ENCODE measurements at places on chromosomes 3 and 15. TPM values are rescaled to one million over a fixed set of nuclear protein-coding genes. Genes with fewer than 3 reads are reported as not detected.

The THUMPD3 gene
- 48.3 TPM for total RNA-seq

The NUP210 gene
- total RNA-seq = 3.5 TPM

DNA sequence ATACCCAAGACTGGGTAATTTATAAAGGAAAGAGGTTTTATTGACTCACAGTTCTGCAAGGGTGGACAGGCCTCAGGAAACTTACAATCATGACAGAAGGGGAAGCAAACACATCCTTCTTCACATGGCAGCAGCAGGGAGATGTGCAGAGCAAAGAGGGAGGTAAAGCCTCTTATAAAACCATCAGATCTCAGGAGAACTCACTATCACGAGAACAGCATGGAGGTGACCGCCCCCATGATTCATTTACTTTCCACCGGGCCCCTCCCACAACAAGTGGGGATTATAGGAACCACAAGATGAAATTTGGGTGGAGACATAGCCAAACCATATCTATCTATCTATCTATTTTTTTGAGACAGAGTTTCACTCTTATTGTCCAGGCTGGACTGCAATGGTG, 5.4 kb downstream of the GDPGP1 start:
- DNase-seq = no peak

- DNase-seq = no peak
Measured at GRCh38 chr15:62549345-62549970, 384.4 kb upstream of the C2CD4B start.

- no peak for DNase-seq
Measured at GRCh38 chr15:86557018-86557550, 477.4 kb downstream of the AGBL1 start.

- no peak for DNase-seq
Measured at GRCh38 chr3:172678068-172678467, 32.8 kb downstream of the NCEH1 start.

The COL7A1 gene
- 14.9 TPM for total RNA-seq

DNA sequence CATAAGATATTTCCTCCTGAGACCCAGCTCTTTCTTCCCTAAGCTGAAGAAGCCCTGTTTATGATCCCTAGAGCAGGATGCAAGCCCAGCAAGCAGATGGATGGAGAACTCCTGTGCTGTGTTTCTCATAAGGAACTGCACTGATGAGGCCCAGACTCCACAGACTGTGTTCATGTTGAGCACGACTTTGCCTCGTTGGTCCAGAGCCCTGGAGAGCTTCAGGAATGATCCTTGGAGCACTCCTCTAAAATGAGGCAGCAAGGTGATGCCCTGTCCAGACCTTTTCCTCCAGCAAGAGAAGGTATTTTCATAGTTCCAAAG, 83.8 kb downstream of the MYLK start:
- DNase-seq = no peak

GRCh38 chr3:42192334-42193200, 73.4 kb downstream of the CCK start:
- no peak for DNase-seq

The SERPINI2 gene
- not detected for total RNA-seq

DNA sequence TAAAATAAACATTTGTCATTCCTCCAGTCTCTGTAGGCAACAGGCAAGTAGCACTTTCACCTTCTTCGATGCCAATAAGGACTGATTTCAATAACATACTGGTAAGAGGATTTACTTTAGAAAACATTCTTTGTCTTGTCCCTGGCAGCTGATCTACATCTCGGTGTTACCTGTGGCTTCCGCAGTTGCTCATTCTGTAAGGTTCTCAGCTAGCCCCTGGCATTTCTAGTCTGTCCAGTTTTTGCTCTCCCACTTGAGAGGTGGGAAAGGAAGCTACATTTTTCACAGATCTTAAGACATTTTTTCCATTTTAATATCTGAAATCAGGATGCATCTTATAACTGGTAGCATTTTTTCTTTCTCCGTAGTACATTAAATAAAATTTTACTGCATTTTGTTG, 19.7 kb upstream of the MAP6D1 start:
- no peak for DNase-seq

GRCh38 chr15:38046257-38047051, 112.0 kb downstream of the TMCO5A start:
- DNase-seq = no peak

DNA sequence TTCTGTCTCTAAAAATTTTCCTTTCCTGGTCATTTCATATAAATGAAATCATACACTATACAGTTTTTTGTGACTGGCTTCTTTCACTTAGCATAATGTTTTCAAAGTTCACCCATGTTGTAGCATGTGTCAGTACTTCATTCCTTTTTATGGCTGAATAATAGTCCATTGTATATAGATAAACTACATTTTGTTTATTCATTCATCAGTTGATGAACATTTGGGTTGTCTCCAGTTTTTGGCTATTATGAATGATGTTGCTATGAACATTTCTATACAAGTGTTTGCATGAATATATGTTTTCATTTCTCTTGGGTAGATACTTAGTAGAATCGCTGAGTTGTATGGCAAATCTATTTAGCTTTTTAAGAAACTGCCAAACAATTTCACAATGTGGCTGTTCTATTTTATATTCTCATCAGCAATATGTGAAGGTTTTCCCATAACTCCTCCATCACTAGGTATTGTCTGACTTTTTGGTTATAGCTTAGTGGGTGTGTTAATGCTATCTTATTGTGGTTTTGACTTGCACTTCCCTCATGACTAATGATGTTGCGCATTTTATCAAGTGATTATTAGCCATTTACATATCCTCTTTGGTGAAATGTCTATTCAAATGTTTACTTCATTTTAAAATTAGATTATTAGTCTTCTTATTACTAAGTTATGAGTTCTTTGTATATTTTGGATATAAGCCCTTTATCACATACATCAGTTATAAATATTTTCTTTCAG, 21.7 kb upstream of the AP4E1 start:
- no peak for DNase-seq

DNA sequence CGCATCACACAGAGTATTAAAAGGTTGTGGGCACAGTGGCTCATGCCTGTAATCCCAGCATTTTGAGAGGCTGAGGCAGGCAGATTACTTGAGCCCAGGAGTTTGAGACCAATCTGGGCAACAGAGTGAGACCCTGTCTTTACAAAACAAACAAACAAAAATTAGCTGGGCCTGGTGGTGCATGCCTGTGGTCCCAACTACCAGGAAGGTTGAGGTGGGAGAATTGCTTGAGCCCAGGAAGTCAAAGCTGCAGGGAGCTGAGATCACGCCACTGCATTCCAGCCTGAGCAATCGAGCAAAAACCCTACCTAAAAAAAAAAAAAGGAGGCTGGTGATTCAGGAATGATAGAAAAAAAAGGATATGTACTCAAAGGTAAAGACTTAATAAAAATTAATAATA, 28.2 kb upstream of the ST6GAL1 start:
- DNase-seq = no peak

- no peak for DNase-seq
Measured at GRCh38 chr15:40990080-40990479, 36.8 kb downstream of the CHAC1 start.

The MBNL1 gene
- 180 TPM for total RNA-seq

Measured in Right ventricle myocardium inferior (tissue), 1 donor.